ENCODE measurements at places on chromosomes 4 and X.

DNA sequence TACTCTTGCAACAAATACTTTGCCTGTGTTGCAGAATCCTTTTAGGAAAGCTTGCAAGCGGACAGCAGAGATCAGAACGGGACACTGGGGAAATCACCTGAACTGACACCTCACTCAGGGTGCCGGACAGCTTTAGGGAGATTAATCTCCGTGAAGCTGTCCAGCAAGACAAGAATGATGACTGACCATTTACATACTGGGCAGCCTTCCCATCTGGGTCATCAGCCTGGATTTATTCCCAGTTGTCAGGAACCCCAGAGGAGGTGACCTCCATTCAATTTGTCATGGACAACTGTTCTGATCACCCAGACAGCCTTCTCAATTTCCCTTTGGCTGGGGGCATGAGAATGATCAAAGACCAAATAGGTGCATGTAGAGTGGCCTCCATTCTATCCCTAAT is 93.0 kb upstream of the EGFL6 start:
- DNase-seq = no peak

DNA sequence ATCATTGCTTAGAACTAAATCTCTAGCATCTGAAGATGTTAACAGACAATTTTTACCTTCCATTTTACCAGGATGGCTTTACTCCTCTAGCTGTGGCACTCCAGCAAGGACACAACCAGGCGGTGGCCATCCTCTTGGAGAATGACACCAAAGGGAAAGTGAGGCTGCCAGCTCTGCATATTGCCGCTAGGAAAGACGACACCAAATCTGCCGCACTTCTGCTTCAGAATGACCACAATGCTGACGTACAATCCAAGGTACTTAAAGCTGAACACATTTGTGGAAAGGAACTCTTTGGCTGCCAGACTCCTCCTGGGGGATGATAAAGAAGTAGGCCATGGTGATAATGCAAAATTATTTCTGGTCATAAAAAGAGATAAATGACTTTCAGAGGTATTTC is 187.5 kb downstream of the ANK2 start:
- DNase-seq = no peak

DNA sequence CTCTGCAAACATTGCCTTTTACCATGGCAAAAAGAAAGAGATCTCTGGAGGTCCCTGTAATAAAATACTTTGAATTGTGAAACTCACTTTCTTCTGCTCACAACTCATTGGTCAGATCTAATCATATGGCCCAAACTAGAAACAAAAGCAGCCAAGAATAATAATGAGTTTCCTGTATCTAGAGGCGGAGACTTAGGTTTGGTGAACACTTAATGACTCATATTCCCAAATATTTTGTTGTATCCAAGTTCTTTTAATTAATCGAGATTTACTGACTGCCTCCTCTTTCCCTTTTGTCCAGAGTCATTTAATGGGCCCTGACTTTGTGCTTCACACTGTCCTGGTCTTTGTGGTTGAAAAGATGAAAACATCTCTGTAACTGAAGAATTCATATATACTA is 190.6 kb downstream of the CCSER1 start:
- DNase-seq = no peak

DNA sequence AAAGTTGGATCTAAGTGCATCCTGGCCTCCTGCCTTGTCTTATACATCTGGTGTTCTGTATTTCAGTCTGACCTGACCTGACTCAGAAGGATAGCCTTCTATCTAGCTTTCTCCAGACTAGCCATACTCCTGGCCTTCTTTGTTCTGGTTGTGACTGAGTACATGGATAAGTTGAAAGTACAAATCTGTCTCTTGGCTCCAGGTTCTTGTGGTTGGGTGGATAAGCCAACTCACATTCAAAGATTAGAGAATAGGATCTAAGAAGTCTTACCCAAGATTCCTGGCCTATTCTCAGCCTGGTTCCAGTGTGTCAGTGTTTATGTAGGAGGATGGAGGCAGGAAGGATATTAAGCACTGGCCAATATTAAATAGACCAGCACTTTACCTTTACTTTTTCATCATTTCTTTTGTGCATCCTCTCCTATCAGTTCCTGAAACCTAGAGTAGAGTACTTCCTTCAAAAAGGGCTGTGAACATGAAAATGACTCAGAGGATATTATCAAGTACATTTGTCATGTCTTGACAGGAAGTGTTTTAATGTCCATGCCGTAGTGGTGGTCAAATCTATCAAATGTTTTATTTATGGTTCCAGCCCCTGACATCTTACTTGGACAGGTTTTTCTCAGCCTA is 123.5 kb downstream of the IL15 start:
- no peak for DNase-seq

GRCh38 chr4:74805601-74806000 is 11.3 kb upstream of the BTC start:
- DNase-seq = no peak

DNA sequence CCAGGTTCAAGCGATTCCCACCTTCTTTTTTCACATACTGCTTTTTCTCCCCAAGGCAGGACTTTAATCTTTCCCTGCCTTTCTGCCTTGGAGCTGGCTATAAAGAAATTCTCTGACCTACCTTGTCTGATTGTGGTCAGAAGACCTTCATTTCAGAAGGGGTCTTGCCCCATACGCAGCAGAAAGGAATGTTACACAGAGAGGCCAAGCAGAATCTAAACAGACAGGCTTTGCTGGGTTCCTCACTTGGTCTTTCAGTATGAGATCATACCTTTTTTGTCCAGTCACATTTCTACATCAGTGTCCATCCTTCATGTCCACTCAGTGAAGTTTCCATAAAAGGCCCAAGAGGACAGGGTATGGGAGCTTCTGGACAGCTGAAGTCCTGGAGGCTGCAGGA is 108.3 kb upstream of the RBPJ start:
- DNase-seq = no peak
